ENCODE measurements at places on chromosomes 11 and 22.

DNA sequence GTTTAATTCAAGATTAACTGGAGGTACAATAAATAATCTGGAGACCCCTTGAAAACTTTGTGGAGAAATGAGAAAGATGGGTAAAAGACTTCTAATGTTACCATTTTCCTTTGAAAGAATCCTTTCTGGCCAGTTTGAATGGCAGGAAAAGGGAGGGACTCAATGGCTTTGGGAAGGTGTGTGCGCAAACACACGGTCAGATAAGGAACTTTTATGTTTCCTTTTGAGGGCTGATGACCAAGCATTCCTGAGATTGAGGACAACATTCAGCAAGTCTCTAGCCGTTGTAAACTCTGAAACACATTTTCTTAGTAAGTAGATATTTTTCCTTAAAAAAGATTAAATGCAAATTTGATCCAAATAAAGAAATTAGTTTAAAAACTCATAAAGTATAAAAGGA, 909.7 kb upstream of the TENM4 start:
- no peak for DNase-seq

DNA sequence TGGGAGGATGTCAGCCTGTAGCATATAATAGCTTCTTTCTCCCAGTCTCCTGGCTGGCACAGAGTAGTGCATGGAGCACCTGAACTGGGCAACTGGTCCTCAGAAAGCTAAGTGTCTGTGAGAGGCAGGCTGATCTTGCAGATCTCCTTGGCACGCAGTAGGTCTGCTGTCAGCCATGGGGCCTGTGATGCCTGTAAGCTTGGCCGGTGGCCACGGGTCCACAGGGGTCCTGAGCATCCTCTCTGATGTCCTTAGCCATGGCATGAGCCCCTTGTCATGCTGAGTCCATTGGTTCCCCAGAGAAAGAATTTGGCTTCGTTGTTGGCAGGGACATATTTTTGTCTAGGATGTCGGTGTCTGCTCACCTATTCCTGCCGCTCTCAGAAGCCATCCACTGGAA, 25.0 kb downstream of the AMPD3 start:
- no peak for DNase-seq

- DNase-seq: no peak
Measured at GRCh38 chr22:24002272-24002671, 3.0 kb downstream of the GSTT4 start.

GRCh38 chr11:59755701-59756557, 753 bp downstream of the STX3 start:
- no peak for DNase-seq

GRCh38 chr11:1229471-1230120, 6.7 kb downstream of the MUC5B start:
- DNase-seq: no peak

- DNase-seq: no peak
Measured at GRCh38 chr11:1116666-1117390, 40.9 kb upstream of the MUC5AC start.

DNA sequence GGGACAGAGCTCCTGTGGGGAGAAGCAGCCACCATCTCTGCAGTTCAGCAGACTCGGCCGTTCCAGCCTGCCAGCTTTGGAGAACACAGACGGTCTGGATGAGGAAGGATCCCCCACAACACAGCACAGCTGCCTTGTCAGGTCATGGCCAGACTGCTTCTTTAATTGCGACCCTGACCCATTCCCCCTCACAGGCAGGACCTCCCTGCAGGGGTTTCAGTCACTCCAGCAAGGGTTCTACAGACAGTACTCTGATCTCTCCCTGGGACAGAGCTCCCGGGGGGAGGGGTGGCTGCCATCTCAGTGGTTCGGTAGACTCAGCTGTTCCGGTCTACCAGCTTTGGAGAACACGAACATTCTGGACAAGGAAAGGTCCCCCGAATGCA, 173.5 kb downstream of the TTC28 start:
- DNase-seq: no peak

- DNase-seq: no peak
Measured at GRCh38 chr11:64865286-64866172, 12.9 kb downstream of the EHD1 start.

DNA sequence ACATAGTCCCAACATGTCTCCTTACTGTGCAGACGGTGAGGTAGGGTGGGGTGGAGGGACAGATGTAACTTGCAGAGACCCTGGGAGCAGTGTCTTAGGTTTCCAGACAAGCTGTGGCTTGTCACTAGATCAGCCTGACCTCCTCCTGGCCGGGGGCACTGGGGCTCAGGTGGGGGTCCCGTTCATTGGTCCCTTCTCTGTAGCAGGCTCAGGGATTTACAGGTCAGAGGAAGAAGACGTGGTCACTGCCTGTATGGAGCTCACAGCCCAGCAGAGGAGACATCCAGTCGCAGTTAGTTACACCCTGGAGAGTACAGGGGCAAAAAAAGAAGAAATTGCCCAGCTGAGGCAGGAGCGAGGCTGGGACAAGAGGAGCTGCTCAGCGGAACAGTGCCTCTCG, 22.0 kb upstream of the TUB start:
- DNase-seq: no peak

- no peak for DNase-seq
Measured at GRCh38 chr11:2770096-2770751, 70.4 kb upstream of the KCNQ1OT1 start.

DNA sequence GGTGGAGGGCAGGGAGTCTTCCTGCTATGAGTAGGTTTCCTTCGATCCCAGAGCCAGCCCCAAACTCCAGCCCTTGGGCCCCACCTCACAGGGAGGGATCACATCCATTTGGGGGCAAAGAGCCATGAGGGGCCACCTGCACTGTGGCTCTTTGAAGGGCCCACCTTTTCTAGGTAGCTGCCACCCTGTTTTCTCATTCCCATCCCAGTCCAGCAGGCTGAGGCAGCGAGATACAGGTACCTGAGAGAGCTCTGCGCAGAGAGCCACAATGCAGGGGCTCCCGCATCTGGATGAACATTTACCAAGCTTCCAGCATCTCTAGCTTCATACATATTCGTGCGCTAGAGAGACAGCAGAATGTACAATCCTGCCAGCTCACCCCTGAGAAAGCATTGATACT, 16.3 kb downstream of the FXYD6 start:
- no peak for DNase-seq
